Activated T-helper 1 cell treated with anti-CD3 and anti-CD28 coated beads, Interleukin-12 subunit alpha, Interleukin-12 subunit beta, Interleukin-2, Interleukin-4 antibody, amounts not matched to agents 30 ng/mL and 10 ng/mL and 1 ng/mL, durations not matched to agents 14 hours and 24 hours and 36 hours (primary cell): ENCODE measurements at places on chromosomes 2 and 18. TPM values are rescaled to one million over a fixed set of nuclear protein-coding genes. Genes with fewer than 3 reads are reported as not detected.
A peak's percentile ranks its signal among the peaks of the same experiment; 100 is the strongest.

DNA sequence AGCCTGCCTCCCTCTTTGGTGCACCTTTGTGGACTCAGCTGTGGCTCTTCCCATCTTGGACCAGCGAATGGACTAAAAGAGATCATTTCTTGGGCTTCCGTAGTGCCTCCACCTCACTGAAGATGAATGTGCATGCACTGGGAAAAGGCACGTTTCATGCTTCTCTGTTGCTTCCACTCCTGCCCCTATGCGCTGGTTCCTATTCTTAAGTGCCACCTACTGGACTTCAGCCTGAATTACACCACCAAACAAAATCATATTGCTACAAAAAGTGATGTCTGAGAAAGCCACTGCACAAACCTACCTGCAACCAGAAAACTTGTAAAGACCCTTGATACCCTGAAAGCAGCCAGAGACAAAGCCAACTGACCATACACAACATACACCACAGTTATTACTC is 695.6 kb downstream of the TSN start:
- no peak overlapping the region for H3K27ac ChIP-seq
- H3K27me3 ChIP-seq = no peaks in the 10 kb centered on the region
- DNase-seq = no peak

DNA sequence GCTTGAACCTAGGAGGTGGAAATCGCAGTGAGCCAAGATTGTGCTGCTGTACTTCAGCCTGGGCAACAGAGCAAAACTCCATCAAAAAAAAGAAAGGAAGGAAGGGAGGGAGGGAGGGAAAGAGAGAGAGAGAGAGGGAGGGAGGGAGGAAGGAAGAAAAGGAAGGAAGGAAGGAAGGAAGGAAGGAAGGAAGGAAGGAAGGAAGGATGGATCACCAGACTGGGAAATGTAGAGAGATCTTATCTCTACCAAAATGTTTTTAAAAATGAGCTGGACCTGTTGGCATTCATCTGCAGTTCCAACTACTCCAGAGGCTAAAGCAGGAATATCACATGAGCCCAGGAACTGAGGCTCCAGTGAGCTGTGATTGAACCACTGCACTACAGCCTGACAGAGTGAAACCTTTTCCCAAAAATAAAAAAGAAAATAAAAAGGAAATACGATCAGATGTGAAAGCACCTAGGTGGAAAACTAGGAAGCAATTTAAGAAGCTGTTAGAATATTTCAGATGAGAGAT is 239.4 kb downstream of the CDH7 start:
- H3K27ac ChIP-seq = no peak overlapping the region
- DNase-seq = no peak
- no peaks in the 10 kb centered on the region for H3K4me1 ChIP-seq
- no peak overlapping the region for H3K4me3 ChIP-seq

GRCh38 chr2:152648336-152648735 is 68.9 kb downstream of the PRPF40A start:
- no peak for DNase-seq
- peaks cover 12% of the 10 kb centered on the region for H3K36me3 ChIP-seq
- no peaks in the 10 kb centered on the region for H3K4me1 ChIP-seq
- no peaks in the 10 kb centered on the region for H3K27me3 ChIP-seq
- H3K4me3 ChIP-seq = no peak overlapping the region

DNA sequence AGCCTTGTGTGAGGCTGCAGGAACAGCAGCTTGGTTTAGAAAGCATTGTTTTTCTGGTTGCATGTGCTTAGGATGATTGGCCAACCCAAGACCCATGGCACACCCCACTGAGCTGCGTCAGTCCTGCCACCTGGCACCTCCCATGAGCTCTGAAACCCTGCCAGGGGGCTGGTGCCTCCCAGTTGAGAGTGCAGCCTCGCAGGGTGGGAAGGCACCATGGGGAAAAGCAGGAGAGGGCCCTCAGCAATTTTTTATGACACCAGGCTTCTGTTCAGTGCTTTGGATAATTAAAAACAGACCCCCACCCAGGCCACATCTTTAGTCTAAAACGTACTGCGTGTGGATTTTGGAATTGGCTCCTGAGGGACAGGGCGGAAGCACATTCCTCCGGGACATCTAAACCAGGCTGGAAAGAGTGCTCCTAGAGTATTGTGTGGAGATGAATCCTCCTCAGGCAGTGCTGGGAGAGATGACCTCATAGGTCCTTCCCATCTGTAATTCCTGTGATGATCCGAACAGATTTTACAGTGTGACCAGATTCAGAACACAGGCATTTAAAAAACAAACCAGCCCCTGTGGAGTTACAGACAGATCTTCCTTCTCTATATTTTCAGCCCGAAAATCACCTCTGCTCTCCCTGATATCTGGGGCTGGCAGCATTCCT is 438.3 kb downstream of the ZNF521 start:
- H3K27ac ChIP-seq = no peak overlapping the region
- H3K36me3 ChIP-seq = no peaks in the 10 kb centered on the region
- H3K27me3 ChIP-seq = peaks cover 3% of the 10 kb centered on the region
- DNase-seq = no peak
- no peaks in the 10 kb centered on the region for H3K4me1 ChIP-seq

- no peaks in the 10 kb centered on the region for H3K4me1 ChIP-seq
- H3K27me3 ChIP-seq = no peaks in the 10 kb centered on the region
Measured at GRCh38 chr2:16248571-16249105, 308.3 kb downstream of the MYCN start.

- peaks cover 40% of the 10 kb centered on the region for H3K36me3 ChIP-seq
- peaks cover 62% of the 10 kb centered on the region for H3K4me1 ChIP-seq
- no peak for DNase-seq
- H3K27me3 ChIP-seq = no peaks in the 10 kb centered on the region
Measured at GRCh38 chr2:190887089-190887488, 6.5 kb downstream of the GLS start.

DNA sequence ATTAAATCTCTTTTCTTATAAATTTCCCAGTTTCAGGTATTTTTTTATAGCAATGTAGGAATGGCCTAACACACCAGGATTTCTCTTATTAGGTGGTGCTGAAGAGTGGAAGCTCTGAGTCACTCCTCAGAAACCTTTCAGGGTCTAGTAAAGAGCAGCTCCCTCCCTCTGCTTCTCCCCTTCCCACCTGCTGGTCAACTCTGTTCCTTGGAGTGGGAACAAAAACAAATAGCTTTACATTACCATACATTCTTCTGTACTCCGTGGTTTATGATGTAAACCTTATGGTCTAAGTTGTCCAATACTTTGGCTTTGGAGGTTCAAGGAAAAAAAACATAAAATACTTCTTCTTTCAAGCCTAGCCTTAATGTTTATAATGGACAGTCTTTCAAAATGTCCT is 2.7 kb upstream of the IL1R1 start:
- peaks cover 33% of the 10 kb centered on the region for H3K4me1 ChIP-seq
- peaks cover 35% of the 10 kb centered on the region for H3K27me3 ChIP-seq
- no peak overlapping the region for H3K27ac ChIP-seq
- no peak for DNase-seq

GRCh38 chr2:214706986-214707385 is 102.5 kb downstream of the BARD1 start:
- no peaks in the 10 kb centered on the region for H3K4me1 ChIP-seq
- H3K27me3 ChIP-seq = peaks cover 17% of the 10 kb centered on the region
- H3K27ac ChIP-seq = no peak overlapping the region
- H3K36me3 ChIP-seq = no peaks in the 10 kb centered on the region
- no peak overlapping the region for H3K4me3 ChIP-seq
- no peak for DNase-seq

DNA sequence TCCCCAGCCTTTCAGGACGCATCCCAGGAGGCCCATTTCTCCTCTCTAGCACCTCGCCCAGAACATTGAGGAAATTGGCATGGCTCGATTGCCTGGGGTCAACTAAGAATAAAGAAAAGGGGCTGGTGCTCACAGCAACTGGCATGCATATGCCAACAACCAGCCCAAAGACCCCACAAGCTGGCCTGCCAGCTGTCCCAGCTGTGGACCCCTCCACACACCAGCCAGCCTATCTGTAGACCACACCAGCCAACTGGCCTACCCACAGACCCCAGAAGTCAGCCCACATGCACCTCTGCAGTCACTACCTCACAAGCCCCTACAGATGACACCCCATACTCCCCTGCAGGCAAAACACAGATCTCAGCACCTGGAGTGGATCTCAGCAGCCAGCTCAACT is 123.8 kb upstream of the ID2 start:
- no peak for DNase-seq
- no peaks in the 10 kb centered on the region for H3K4me1 ChIP-seq
- H3K36me3 ChIP-seq = peaks cover 6% of the 10 kb centered on the region

GRCh38 chr2:225041851-225042799 is at the start of gene DOCK10:
DOCK10 (minus strand) TSS chr2:225042468; CDS start chr2:225042374, 94 bp downstream.
- peak within 1 kb of the TSS; percentile 98 for H3K27ac ChIP-seq
- H3K4me3 ChIP-seq = peak within 1 kb of the TSS; percentile 96
- H3K4me1 ChIP-seq = peaks cover 58% of the 10 kb centered on the region
- H3K27me3 ChIP-seq = peaks cover 5% of the 10 kb centered on the region

DNA sequence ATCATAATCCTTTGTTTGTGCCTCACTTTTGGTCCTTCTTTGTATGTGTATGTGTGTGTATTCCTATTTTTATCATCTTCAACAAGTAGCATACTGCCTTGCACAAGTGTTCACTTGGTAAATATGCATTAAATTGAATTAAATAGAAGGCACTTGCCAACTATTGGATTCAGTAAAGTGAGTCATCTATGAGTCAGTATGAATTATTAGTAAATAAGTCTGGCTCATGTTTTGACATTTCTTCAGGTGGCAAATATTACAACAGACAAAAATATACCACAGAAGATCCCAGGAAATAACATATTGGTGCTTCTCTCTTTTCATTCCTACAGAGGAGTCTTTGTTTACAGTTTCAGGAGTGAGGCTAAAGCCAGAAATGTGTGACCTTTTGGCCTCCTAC is 84.1 kb downstream of the CDK15 start:
- H3K27ac ChIP-seq = no peak overlapping the region
- no peaks in the 10 kb centered on the region for H3K4me1 ChIP-seq
- H3K36me3 ChIP-seq = no peaks in the 10 kb centered on the region
- H3K4me3 ChIP-seq = no peak overlapping the region

- H3K4me3 ChIP-seq = no peak overlapping the region
- H3K4me1 ChIP-seq = no peaks in the 10 kb centered on the region
- no peak for DNase-seq
- no peaks in the 10 kb centered on the region for H3K27me3 ChIP-seq
- H3K27ac ChIP-seq = no peak overlapping the region
Measured at GRCh38 chr2:154194909-154195643, 323.4 kb downstream of the GALNT13 start.

DNA sequence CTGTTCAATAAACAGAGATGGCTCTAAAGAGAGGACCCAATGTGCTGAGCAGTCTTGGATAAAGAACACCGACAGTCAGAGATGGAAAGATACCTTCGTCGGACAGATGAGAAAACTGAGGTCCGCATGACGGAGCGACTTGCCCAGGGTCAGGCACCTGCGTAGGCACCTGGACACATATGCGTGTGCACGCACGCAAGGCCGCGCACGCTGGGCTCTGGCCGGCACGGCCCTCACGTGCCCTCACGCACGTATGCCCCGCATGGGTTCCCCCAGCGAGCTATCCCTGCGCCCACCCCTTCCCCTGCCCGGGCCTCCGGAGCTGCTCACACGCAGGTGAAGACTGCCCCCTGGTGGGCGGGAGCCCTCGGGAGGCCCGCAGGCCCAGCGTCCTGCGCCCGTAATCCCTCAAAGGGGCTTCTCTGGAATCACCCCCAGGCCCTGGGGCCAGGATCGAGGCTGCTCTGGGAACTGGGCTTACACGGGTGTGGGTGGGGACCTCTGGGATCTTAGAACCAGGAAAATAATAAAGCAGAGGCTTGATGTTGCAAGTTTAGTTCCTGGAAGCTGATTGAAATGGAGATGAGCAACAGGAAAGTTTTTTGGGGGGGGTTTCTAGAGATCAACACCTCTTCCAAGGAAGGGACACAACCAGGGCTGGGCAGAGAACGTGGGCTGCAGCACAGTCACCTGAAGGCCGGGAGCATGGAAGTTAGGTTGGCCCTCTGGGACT is 246.3 kb downstream of the TNS1 start:
- peaks cover 2% of the 10 kb centered on the region for H3K27me3 ChIP-seq
- peak; percentile 39 for DNase-seq
- H3K4me3 ChIP-seq = no peak overlapping the region

DNA sequence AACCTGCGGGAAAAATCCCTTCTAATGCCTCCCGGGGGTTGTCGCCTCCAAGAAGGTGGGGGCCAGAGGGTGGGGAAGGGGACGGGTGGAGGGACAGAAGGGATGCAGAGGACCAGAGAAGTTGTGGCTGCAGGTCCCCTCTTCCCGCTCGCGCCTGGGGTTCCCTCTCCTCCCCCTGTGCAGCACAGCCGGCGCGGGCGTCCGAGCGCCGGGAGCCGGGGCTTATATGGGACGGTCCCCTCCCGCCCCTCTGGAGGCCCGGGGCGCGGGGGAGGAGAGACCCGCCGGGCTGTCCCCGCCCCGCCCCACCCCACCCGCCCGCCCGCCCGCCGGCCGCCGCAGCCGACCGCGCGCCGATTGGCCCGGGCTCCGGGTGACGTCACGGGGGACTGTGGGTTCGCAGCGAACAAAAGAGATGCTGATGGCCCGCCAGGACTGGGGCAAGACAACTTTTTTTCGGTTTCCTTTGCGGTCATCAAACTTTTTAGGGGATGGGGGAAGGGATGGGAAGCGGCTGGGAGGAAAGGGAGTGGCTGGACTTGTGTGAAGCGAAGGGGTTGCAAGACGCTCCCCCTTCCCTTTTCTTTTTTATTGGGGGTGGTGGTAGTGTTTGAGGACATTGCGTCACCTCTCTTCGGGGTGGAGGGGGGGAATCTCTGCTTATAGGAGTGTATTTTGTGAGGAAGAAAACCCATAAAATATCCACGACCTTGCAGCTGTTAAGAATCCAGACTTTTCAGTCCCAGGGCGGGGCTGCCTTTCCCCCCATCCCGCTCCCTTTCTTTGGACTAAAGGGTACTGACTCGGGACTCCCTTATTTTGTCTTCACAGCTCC is at the start of gene FN1:
FN1 (minus strand) TSS at position 199 of the 835 bp plus-strand sequence. CDS start 266 bp downstream, outside the sequence.
- peak within 1 kb of the TSS; percentile 7 for H3K27ac ChIP-seq
- peak; percentile 54 for DNase-seq
- H3K36me3 ChIP-seq = no peaks in the 10 kb centered on the region
- peaks cover 72% of the 10 kb centered on the region for H3K27me3 ChIP-seq

- H3K27me3 ChIP-seq = peaks cover 7% of the 10 kb centered on the region
- no peaks in the 10 kb centered on the region for H3K36me3 ChIP-seq
- H3K27ac ChIP-seq = no peak overlapping the region
- H3K4me1 ChIP-seq = no peaks in the 10 kb centered on the region
- H3K4me3 ChIP-seq = no peak overlapping the region
- DNase-seq = no peak
Measured at GRCh38 chr2:236988690-236989624, 96.7 kb upstream of the COPS8 start.

Gene CHRNG
- not detected in 2 replicates for total RNA-seq

Gene TMEM163
- 0.12 and 0.21 TPM in 2 replicates for total RNA-seq

Gene TMEM247
- not detected in 2 replicates for total RNA-seq

Gene TXNDC2
- 0.26 TPM in 1 of 2 replicates, not detected in the other for total RNA-seq

Gene LRATD1
- not detected in 2 replicates for total RNA-seq

Gene PSME4
- total RNA-seq = 59.3 and 59.7 TPM in 2 replicates

Gene LYPD6
- not detected in 2 replicates for total RNA-seq

Gene RTP5
- total RNA-seq = not detected in 2 replicates

Gene KIF5C
- total RNA-seq = 17.9 and 20.7 TPM in 2 replicates

Gene TWIST2
- total RNA-seq = not detected in 2 replicates
